ENCODE measurements at places on chromosomes 7 and 10.

- DNase-seq, result no peak
Measured at GRCh38 chr10:74500816-74501215, 325.6 kb upstream of the KAT6B start.

GRCh38 chr10:101182936-101183335, 46.3 kb downstream of the LBX1 start:
- DNase-seq, result no peak

GRCh38 chr7:85773116-85773728, 586.4 kb upstream of the SEMA3D start:
- no peak for DNase-seq

DNA sequence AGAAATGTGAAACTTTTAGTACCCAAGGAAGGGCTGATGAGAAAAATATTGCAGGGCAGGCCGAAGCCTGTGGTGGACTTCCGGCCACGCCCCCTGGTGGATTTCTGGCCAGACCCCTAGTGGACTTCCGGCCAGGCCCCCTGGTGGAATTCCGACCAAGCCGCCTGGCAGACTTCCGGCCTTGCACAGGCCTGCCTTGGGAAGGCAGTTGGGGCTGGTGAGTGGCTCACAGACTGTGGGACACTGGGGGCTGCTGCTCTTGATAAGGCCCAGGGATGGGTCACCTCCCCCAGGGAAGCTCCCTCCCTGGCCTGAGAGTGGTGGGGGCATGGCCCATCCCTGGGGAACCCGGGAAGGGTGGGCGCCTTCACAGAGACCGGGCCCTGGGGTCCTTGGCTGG, 116.4 kb upstream of the MKI67 start:
- no peak for DNase-seq

- no peak for DNase-seq
Measured at GRCh38 chr10:102504976-102505300, 1.2 kb downstream of the SUFU start.

- no peak for DNase-seq
Measured at GRCh38 chr10:71131508-71132088, 80.8 kb upstream of the UNC5B start.

- no peak for DNase-seq
Measured at GRCh38 chr10:21944727-21945386, 58.7 kb downstream of the DNAJC1 start.

Data from SK-N-MC (cell line).